Stimulated activated CD8-positive, alpha-beta memory T cell treated with anti-CD3 and anti-CD28 coated beads, Interleukin-15, amount 100 ng/mL, for 48 hours (primary cell): ENCODE measurements at places on chromosomes 2 and 18.
A peak's percentile ranks its signal among the peaks of the same experiment; 100 is the strongest.

DNA sequence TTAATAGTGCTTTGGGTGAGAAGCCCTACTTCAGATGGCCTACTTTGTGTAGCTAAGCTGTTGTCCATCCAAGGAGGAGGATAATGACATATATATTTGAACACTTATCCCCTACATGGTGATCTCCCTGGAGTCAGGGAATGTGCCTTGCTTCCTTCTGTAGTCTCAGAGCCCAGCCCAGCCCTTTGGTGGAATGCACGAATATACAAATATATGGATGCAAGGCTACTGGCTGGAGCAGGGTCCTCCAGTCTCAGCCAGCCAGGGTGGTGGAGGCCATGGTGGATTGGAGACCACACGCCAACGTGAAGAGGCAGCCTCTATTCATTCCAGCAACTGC lies 150.6 kb upstream of the RIOK3 start:
- no peak for DNase-seq

DNA sequence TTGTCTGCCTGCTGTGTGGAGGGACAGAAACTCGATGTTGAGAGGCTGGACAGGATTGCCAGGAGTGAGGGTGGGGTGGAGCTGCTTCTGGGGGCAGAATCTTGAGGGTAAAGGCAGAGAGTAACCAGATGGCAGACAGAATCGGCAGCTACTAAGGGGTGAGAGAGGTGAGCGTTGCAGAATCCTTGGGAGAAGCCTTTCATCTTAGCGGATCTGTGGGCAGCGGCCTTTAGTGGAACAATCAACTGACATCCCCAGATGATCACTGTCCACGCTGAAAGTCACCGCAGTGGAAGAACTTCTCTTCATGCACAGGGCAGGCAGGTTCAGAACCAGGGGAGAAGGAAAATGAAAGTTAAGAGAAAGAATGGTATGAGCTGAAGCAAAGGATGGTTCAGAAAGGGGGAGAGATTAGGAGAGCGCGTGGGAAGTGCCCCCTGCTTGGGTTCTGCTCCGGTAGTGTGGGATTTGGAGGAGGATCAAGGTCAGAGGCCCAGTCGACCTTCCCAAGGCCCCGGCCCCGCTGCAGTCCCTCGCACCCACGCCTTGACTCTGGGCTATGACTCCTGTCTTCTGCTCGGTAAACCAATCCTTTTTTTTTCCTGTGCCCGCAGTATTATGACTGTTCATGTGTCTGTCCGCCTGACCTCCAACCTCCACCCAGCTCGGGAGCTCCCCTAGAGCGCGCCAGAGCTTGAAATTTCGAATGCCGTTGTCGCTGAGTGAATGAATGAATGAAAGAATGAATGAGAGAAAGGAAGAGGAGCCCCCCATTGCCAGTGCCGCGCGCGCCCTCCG lies 584 bp downstream of the BOLA3 start:
- peak; percentile 43 for DNase-seq

GRCh38 chr18:28041366-28041765 lies 135.6 kb downstream of the CDH2 start:
- DNase-seq: no peak

DNA sequence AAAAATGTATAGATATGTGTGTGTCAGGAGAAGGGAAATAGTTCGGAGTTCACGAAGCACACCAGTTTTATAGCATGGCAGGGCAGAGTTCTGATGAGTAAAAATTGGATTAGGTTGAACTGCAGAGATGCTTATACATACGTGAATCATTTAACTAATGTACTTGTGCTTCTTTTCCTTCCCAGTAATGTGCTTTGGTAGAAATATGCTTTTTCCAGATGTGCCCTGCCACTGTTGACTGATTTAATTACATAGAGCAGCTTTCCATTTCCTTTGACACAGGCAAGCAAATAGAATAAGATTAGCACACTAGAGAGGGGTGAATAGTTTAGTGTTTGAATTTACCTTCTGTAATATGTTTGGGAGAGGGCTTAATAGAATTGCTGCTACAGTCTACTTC lies 28.9 kb upstream of the ARMC9 start:
- no peak for DNase-seq

DNA sequence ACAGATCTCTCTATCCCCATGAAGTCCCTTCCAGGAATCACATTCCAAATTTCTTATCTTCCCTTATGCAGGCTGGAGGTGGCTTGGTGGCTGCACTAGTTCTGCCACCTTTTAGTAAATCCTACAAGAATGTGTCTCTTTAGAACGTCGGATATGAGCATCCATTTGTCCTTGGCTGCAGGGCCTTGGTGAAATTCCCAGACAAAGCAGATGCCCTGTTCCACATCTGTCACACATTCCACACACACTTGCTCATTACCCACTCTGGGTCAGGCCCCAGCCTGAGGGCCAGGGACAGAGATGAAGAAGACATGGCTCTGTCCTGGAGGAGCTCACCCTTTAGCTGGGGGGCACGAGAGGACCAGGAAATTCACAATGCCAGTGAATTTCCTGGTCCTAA lies 31.2 kb upstream of the GPR17 start:
- DNase-seq: no peak

DNA sequence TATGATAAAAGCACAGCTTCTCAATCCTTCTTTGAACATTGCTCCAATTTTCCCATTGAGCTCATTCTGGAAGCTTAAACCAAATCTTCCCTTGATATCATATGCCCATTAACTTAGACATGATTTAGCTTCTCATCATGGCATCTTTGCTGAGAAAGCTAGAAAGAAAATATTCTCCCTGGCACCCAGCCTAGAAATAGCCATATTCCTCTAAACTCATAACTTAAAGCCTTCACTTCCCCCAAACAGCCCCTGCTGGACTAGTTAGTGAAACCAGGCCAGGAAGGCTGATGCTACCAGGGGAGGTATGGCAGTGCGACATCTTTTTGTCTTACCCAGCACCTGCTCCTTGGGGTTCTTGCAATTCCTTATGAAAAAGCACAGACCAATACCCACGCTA lies 4.3 kb downstream of the AAK1 start:
- DNase-seq: no peak

- no peak for DNase-seq
Measured at GRCh38 chr18:71079606-71080005, 790.8 kb downstream of the SOCS6 start.

- DNase-seq: no peak
Measured at GRCh38 chr2:167471734-167472133, 583.5 kb downstream of the XIRP2 start.

DNA sequence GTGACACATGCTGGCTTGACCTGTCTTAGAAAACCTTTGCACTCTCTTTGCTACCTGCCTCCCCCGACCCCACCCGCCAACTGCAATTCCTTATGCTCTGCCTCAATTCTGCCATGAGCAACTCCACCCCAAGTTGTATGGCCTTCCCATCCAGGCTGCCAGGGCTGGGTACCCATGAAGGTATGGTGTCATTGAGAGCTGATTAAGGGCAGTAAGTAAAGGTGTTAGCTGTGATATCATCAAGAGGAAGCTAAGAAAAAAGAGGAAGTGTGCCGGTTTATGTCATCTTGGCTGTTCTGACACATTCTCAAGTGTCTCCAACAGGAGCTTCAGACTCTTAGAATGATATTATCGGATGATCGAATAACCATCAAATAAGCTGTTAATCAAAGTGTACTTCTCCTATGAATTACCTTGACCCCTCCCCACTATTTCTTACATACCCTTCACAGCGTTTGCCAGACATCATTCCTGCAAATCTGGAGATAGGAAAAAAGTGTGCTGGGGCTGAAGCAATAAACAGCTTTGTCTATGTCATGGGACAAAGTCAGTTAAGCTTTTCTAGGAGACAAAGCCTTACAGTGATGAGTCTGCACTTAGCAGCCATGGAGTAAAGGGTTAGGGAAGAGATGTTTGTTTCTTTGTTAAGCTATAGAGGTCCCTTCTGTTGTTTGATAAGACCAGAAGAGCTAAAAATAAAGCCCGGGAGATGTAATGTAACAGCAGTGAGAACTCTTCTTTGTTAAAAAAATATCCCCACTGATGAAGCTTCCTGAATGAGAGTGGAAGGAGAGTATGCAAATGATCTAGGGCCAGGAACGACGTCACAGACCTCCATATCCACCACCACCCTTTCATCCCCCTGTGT lies 40.4 kb upstream of the SMAD2 start:
- no peak for DNase-seq

- no peak for DNase-seq
Measured at GRCh38 chr2:161239326-161240109, 68.7 kb upstream of the PSMD14 start.

DNA sequence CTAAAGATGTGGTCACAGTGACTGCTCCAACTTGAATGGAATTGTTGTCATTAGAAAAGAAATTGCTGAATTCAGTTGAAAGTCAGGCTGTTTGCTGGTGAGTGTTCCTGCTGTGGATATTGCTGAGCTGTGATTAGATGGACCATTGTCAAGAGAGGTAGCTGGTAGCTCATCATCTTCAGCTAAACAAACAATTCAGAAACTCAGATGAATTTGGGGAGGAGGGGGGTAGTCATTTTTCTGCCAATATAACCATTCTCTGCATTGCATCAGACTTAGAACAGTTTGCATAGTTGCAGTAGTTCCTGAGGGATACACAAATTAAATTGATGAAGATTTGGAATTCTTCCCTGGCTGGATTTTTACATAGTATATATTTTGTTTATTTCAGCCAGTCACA lies 108.3 kb downstream of the MTCL1 start:
- no peak for DNase-seq

GRCh38 chr2:197259470-197259999 lies 51.0 kb downstream of the ANKRD44 start:
- DNase-seq: no peak

- no peak for DNase-seq
Measured at GRCh38 chr2:106334802-106335201, 133.4 kb downstream of the RGPD3 start.

DNA sequence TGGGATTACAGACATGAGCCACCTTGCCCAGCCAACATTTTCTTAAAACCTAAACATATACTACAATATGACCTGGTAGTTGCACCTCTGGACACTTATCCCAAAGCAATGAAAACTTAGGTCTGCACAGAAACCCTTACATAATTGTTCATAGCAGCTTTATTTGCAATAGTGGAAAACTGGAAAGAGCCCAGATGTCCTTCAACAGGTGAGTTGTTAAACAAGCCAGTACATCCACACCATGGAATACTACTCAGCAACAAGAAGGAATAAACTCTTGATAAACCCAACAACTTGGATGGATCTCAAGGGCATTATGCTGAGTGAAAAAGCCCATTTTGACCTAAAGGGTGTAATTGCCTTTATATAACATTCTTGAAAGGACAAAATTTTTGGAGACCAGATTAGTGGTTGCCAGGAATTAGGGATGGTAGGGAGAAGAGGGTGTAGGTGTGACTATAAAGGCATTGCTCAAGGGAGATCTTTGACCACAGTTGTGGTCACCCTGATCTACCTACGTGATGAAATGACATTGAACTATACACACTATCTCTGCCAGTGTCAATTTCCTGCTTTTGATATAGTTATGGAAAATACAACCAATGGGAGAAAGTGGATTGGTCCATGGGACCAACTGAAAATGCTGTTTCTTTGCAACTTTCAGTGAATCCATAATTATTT lies 11.9 kb upstream of the AMMECR1L start:
- DNase-seq: no peak

- DNase-seq: no peak
Measured at GRCh38 chr2:172667581-172668325, 67.9 kb upstream of the RAPGEF4 start.

- DNase-seq: no peak
Measured at GRCh38 chr2:212912445-212913103, 238.8 kb downstream of the IKZF2 start.

DNA sequence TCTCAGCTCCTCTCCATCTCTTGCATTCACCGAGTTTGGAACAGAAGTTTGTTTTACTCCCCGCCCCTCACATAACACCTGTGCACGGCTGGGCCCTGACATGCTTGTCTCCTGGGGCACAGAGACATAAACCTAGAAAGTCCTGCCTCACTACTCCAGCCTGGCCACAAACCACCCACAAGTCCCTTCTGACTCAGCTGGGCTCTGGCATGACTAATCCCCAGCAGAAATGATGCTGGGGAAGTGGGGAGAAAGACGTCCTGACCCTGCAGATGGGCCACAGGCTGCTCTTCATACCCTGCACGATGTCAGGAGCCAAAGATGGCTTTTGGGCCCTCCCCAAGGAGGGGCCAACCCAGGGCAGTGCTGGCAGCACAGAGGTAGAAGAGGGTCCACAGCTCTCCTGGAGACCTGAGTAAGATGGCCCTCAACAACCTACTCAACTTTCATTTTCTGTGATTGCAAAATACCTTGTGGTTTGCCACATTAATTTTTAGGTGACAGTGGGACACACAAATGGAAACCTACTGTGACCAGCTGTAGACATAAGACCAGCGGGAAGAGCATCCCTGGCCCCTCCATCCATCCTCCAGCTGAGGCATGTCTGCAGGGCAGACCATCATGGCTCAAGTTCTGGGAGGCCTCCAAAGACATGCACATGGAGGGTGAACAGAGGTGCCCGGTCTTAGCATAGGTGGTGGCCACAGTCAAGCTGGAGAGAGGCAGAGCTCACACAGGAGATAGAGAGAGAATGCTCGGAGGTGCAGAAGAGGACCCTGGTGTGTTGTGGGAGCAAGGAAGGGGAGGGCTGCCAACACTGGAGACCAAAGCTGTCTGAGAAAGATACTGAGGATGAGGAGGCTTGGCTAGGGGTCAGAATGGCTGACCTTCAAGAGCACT lies 40.0 kb downstream of the DNMT3A start:
- DNase-seq: peak; percentile 71

DNA sequence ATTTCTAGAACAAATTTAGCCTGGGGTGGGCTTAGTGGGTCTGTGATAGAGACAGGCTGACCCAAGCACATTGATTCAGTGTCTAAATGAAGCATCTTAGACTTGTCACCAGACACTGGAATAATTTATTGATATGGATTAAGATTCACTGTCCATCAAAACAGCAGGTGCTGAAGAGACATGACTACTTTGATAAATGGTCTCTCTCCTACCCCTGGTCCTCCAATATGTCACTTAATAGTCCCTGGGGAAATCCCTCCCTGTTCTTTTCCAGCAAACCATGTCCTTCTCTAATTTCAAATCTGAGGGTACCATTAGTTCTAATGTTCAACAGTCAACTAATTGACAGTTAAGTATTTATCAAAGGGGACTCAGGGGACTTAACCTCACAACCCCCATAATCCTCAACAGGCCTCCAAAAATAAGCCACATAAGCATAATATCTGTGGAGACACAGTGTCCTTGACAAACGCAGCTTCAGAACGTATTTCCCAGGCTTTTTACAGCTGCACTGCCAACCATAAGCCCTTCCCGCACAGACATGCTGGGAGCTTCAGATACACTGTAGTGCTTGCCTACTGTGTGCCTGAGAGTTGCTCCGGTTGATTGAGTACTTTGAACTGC lies 391.0 kb downstream of the THSD7B start:
- DNase-seq: no peak

- no peak for DNase-seq
Measured at GRCh38 chr2:42050703-42051542, 3.1 kb downstream of the PKDCC start.
